ENCODE measurements at places on chromosomes 3 and 15.

- DNase-seq: no peak
These were observed 14.1 kb downstream of the ST3GAL6 start for GRCh38 chr3:98777286-98777685.

DNA sequence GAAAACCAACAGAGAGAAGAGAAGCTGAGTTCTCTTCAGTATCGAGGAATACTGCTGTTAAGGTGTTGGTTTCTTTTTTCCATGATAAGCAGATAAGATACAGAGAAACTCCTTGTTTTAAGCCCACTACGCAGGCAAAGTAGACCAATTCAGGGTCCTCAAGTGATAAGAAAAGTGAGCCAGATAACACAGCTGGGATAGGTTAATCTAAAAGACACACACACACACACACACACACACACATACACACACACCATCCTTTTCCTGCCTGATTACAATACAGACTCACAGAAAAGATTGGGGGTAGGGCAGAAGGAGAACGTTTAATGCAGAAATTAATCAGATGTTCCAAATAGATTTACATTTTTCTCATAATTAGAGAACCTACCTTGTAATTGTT lies 6.5 kb upstream of the PHLDB2 start:
- no peak for DNase-seq

DNA sequence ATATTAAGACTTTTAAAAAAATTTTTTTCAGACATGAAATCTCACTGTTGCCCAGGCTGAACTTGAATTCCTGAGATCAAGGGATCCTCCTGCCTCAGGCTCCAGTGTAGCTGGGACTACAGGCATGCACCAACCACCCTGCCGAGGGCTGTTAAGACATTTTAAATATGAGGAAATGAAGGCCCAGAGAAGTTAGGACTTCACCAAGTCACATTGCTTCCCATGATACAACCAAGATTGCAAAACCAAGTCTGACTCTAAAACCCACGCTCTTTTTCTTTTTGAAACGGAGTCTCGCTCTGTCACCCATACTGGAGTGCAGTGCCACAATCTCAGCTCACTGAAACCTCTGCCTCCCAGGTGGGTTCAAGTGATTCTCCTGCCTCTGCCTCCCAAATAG lies 28.0 kb downstream of the PTPN9 start:
- DNase-seq: no peak

GRCh38 chr15:53307952-53308624 lies 451.4 kb downstream of the WDR72 start:
- no peak for DNase-seq

GRCh38 chr15:25391971-25392721 lies 46.7 kb downstream of the UBE3A start:
- no peak for DNase-seq

DNA sequence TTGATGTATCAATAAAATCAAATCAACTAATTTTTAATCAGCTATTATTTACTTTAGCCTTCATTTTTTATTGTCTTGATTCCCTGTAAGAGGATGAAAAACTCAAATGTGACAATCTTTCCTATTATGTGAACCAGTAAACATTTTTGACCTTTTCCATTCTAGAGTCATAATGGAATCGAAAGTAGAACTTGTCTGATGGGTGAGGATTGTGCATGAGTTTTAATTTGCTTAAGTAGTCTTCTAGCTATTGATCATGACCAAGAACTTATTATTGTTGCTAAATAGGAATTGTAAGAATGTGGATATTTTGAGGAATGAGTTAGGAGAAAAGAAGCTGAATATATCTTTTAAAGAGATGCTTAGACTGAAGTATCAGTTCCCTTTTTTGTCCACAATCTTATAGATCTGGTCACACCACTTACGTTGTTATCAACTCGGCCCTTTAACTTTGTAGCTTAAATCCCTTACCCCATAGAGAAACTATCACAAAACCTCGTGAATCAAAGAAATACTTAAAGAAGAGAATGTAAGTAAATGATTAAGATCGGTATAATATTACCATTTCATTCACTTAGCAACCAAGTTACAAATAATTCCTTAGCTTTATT lies 147.3 kb downstream of the TP63 start:
- no peak for DNase-seq

GRCh38 chr15:67554580-67554979 lies 12.1 kb downstream of the MAP2K5 start:
- no peak for DNase-seq

GRCh38 chr3:41975416-41976103 lies 13.7 kb upstream of the ULK4 start:
- DNase-seq: no peak

- peak; percentile 62 for DNase-seq
These were observed 160.7 kb upstream of the MCTP2 start for GRCh38 chr15:94070356-94071295.

GRCh38 chr15:73786538-73786937 lies 33.4 kb upstream of the INSYN1 start:
- DNase-seq: no peak

DNA sequence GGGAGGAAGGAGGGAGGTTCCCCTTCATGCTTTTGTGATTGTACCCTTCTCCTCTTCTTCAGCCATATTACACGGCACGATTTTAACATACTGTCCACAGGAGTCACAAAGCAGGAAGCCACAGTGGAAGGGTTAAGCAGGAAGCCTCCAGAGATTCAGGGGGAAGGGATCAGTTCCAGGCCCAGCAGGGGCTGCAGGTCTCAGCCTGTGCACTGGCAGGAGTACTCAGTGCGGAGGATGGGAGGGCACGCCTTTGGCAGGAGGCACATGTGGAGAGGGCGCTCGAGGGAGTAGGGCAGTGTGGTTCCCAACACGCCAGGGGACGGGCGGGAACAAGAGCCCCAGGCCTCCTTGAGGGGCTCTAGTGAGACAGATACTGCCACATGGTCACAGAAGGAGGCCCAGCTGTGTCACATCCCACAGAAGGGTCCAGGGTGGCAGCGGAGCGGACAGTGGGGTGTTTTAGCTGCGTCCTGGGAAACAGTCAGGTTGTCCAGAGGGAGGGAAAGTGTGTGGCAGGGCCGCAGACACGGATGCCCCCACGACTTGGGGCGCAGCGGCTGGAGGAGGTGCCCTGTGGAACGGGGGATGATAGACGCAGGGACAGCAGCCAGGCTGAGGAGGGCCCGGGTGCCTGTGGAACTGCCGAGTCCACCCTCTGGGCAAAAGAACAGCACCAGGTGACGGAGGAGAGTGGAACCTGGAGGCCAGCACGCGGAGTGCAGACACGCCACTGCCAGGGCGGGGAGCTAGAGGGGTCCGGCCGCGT lies 77.5 kb downstream of the CHSY1 start:
- no peak for DNase-seq

DNA sequence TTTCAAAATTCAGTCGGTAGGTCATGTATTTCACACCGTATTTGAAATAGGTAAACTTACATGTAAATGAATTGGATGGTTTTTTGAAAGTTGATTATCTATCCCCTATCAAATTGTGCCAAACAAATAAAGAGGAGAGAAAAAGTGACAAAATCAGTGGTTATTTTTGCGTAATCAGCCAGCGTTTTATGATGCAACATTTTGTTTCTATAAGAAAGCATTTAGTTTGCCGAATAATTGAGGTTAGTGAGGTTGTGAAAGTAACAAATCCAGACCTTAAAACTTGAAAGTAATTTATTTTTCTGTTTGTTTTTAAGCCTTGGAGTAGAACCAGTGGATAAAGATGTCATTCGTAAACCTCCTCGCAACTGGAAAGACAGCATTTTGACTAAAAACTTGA lies 29.3 kb downstream of the ASTE1 start:
- no peak for DNase-seq

GRCh38 chr3:187242900-187243299 lies 45.6 kb downstream of the RTP1 start:
- DNase-seq: no peak

DNA sequence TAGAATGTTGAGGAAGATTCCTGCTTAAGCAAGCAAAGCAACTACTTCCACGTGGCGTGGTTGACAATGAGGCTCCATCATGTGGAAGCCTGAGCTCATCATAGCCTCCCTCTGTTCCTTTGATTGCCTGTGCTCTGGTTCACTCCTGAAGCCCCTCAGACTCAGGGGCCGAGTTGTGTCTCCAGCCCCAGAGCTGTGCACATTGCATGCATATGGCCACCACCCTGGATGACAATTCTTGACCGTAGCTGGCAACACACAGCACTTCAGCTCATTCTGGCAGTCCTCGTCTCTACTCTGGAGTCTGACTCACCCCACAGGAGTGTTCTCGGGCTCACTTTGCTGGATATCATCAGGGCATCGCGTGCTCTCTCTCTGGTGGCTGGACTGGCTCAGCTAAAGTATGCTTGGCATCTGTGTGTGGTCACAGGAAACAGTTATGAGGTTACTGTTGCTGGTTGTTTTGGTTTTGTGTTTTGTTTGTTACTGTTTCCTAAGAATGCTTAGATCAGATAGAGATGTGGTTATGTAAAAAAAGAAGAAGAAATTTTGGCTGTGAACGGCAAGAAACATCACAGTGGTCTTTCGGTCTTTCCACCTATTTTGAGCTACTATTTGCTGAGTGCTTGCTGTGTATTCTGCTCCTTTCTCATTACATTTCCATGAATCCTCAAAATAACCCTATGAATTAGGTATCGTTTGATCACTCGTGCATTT lies 41.6 kb upstream of the MRPS22 start:
- no peak for DNase-seq

- peak; percentile 2 for DNase-seq
These were observed 3.3 kb downstream of the ANKRD63 start for GRCh38 chr15:40279437-40280141.

GRCh38 chr3:175149675-175150074 lies 290.5 kb downstream of the NAALADL2 start:
- DNase-seq: peak; percentile 95

DNA sequence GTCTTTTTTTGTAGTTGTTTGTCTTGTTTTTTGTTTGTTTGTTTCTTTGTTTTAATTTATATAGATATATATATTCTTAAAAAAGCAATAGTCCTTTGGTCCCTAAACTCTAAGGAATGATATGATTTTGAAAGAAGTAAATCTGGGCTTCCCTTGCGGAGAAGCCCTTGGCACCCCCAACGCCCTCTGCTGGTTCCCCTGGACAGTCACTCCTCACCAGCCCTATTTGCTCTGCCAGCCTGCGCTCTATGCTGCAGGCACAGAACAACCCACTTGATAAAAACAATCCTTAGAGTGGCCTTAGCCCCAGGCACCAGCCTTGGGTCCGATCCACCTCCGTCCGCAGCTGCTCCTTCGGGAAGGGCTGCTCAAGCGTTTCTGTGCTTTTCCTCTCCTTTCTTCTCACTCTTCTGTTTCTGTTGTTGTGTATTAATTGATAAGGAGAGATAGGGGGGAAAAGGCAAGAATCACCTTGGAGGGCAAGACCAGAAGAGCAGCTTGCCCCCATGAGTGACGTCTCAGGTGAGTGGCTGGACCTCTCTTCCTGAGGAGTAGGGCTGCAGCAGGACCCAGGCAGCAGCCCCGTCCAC lies 13.7 kb upstream of the PARP6 start:
- no peak for DNase-seq

GRCh38 chr3:16316847-16317560 lies 52.0 kb downstream of the OXNAD1 start:
- DNase-seq: no peak

DNA sequence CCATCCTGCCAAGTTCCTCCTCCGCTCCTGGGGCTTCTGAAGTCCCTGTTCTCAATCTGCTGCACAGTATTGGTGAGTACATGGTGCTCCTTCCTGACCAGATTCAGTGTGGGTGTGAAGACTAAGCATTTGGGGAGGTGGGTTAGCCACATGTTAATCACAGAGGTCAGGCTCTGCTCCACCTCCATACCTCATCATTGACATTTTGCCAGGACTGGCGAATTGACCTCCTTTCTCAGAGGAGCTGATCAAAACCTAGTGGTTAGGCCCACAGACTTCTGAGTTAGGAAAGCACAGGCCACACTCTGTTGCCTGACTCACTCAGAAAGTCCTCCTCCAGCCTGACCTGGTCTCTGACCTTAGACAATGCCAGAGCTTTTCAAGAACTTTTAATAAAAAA lies 8.4 kb upstream of the RPS17 start:
- DNase-seq: no peak

Data from NCI-H748 treated with DMSO at 0.1 percent for 48 hours (cell line).